ENCODE measurements at places on chromosomes 5 and 9.

DNA sequence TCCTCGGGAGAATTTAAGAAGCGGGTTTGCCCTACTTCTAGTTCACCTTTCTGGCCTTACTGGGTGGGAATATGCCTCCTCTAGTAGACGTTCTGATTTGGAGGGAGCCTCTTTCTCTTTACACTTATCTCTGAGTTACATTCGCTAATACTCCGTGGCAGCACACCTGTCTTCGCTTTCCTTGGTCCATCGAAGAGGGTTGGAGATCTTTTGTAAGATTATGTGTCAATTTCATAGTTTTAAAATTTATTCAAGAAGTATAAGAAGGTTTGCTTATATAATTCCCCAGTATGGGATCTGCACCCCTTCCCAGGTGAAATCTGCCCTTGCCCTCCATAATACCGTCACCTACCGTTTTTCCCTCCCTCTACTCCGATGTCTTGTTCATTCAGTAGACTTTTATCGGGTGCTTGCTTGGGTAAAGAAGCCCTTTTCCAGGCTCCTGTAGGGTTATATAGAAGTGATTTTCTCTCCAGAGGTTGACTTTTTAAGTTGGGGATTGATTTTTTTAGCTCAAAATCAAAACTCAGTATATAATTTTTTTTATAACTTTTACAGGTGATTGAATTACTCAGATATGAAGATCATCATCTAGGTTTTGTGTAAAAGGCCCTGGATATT is 1.1 kb downstream of the GPBP1 start:
- no peak for DNase-seq

DNA sequence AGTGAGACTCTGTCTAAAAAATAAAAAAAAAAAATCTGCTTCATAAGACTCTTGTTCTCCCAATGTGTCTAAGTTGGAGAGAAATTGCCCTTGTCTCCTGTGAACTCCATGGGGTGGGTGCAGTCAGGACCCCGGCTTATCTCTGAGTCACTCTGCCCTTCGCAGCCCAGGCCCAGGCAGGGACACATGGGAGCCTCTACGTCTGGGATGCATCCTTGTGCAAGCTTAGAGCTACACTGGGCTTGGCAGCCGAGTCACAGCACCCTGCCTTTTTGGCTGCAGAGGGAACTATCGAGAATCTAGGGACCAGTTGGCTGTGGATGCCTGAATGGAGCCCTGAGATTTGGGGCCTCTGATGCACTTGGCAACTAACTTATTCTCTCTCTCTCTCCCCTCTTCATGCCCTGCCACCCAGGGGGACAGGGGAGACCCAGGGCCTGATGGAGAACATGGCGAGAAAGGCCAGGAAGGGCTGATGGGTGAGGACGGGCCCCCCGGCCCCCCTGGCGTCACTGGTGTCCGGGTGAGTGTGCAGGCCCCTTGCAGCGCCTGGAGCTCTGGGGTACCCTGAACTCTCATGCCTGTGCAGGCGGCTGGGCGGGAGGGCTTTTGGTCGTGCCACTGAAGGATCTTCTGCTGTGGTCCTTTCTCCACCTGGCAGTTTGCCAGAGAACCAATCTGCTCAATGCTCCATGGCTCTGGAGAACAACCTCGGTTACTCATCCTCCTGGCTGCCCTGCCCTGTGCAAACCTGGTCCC is 47.5 kb upstream of the ORM1 start:
- no peak for DNase-seq

- DNase-seq, result peak; percentile 50
Measured at GRCh38 chr5:92907938-92908606, 672.9 kb downstream of the NR2F1-AS1 start.

DNA sequence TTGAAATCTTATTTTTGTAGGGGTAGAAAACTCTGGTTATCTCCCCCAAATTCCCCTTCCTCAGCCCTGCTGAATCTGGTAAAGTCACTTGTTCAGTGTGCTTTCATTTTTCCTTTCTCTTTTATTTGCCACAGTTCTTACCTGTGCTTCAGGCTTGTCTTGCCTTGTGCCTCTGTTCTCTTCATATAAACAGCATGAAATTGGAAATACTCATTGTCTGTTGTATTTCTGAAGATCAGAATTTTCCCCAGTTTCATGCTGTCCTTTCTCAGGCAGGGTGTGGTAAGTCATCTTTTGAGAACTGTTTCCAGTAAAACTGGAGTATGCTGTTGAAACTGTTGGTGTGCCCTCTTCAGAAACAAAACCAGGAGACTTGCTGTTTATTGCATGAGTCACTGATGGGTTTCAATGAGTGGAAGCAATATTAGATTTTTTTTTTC is 7.0 kb downstream of the PAM start:
- DNase-seq, result no peak

DNA sequence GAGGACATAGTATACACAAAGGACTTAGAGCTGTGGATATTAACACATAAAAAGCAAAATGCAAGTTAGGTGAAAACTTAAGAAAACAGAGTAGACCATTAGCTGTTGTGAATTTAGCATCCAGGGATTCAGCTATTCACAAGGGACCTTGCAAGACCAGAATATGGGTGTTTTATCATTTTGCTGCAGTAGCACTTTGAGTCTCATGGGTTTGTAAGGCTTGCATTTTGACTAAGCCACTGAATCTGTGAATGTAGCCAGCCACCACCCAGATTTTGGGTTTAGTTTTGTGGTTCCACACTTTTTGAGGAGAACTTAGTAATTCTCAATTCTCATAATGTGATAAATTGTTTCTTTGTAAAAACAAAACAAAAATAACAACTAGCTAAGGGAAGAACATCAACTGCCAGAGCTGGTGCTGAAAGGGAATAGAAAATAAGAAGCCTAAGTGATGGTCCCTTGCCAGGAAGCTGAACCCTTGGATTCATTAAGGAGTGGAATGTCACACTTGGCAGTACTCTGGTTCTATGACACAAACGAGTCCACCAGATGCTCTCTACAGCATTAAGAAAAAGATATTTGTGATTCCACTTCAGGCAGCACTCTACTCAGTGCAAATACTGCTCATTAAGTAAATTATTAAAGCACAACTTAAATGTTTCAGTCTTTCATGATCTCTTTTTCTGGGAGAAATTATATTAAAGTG is 557.4 kb upstream of the ZNF462 start:
- DNase-seq, result no peak

DNA sequence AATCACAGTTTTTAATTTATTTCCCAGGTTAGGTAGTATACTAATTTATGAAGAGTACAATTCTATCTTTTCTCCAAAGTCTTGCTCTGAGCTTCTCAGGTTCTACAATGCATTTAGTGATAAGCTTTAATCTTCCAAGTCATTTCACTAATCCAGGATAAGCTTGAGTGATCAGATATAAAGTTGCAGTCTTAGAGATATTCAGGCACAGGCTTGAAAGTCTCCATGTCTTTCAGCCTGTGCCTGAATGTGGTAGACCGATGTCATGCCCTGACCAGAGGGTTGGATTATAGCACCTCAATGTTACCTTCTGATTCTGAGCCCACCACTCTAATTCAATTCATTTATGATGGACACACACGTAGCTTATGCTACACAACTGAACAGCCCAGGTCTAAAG is 3.2 kb downstream of the CRHBP start:
- no peak for DNase-seq

GRCh38 chr9:81268048-81268447 is 421.3 kb downstream of the TLE1 start:
- no peak for DNase-seq

DNA sequence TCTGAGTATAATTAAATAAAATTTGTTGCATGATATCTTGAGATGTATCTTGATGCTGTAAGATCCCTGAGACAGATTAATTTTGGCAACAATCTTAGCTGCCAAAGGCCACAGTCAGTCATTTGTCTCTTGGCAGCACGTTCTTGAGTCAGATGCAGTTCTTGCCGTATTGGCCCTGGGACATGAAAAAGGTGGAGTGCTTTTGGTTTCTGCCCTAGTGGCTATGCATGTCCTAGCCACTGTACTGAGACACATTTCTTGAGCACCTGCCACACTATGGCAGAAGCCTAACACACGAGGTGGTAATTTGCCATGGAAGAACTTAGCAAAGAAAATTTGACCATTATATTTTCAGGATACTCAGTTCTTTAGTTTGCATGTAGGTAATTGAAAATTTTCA is 45.0 kb upstream of the PHF2 start:
- no peak for DNase-seq
